Renal pelvis (tissue), 12 donors: ENCODE measurements at places on chromosomes 1 and 21.

- DNase-seq = no peak
Measured at GRCh38 chr1:53207726-53208125, 11.1 kb downstream of the CPT2 start.

- no peak for DNase-seq
Measured at GRCh38 chr1:156936721-156937220, 16.3 kb downstream of the LRRC71 start.

GRCh38 chr1:160577671-160578070, 1.6 kb downstream of the CD84 start:
- no peak for DNase-seq

- DNase-seq = no peak
Measured at GRCh38 chr21:44461464-44462001, 6.2 kb downstream of the LRRC3 start.

DNA sequence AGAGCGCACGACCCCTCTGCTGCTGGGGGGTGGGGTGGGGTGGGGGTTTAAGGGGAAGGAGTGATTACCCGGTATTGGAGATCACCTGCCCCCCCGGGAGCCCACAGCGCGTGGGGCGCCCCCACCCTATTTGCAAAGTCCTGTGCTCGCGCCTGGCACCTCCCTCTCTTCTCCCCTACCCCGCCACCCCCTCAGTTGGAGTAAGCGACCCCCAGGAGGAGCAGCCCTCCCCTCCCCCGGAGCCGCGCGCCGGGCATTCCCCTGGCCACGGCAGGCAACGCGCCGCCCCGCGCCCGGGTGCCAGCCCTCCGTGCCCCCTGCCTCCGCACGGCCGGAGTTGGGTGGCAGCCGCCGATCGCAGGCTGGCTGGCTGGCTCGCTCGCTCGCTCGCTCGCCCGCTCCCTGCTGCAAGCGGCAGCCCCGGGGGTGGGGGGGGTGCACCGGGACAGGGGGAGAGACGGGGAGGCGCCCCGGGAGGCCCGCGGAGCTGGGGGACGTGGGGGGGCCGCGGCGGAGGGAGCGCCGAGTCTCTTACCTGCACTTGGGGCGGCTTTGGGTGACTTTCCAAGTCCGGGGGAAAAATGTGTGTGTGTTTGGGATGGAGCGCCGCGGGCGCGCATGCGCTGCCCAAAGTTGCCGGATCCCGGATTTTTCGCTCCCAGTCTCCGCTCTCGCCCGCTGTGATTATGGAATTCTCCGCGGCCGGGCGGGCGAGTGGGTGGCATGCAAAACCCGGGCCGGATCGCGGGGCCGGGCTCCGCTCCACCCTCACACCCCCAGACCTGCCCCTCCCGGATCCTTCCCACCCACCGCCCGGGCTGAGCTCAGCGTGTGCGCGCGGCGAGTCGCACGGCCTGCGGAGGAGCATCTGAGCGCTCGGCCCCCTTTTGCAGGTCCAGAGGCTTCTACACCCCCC, at the start of gene CASZ1:
Gene CASZ1 (minus strand): TSS at position 618 of the 916 bp plus-strand sequence. CDS start 102,757 bp downstream, outside the sequence.
- DNase-seq = peak; percentile 91

DNA sequence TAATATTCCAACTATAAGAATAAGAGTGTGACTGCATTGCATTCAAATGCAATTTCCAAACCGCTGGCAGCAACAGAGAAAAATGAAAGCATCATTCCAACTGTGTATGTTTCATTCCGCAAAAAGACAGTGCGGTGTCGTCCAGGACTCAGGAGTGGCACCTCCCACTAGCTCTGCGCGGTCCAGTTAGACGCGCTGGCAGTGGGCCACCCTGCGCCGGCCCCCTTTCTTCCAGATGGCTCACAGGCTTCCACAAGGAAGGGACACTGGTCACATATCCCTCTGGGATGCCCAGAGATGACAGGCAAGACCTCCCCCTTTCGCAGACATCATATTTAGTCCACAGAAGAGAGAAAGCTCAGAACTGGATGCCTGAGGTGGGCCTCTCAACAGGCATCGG, 11.9 kb downstream of the WRAP73 start:
- no peak for DNase-seq

GRCh38 chr1:113266788-113267187, 123.5 kb upstream of the MAGI3 start:
- no peak for DNase-seq

DNA sequence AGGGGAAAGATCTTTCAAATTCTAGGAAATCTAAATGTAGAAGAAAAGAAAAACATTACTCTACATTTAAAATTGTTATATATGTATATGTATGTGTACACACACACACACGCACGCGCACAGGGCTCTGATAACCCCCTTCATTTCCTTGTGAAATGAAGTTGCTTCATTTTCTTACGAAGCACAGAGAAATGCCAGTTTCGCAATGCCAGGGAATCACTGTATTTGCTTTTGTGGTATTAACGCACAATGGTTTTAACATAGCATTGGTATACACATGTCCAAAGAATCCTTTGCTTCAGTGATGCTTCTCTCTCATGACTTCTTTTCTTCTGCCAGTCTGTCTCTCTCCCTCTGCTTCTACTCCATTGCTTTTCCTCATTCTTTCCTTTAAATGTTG, 8.4 kb upstream of the DDAH1 start:
- DNase-seq = no peak

- no peak for DNase-seq
Measured at GRCh38 chr1:163761898-163762297, 440.1 kb downstream of the NUF2 start.

GRCh38 chr1:8625491-8625890, 191.9 kb downstream of the RERE start:
- DNase-seq = no peak

DNA sequence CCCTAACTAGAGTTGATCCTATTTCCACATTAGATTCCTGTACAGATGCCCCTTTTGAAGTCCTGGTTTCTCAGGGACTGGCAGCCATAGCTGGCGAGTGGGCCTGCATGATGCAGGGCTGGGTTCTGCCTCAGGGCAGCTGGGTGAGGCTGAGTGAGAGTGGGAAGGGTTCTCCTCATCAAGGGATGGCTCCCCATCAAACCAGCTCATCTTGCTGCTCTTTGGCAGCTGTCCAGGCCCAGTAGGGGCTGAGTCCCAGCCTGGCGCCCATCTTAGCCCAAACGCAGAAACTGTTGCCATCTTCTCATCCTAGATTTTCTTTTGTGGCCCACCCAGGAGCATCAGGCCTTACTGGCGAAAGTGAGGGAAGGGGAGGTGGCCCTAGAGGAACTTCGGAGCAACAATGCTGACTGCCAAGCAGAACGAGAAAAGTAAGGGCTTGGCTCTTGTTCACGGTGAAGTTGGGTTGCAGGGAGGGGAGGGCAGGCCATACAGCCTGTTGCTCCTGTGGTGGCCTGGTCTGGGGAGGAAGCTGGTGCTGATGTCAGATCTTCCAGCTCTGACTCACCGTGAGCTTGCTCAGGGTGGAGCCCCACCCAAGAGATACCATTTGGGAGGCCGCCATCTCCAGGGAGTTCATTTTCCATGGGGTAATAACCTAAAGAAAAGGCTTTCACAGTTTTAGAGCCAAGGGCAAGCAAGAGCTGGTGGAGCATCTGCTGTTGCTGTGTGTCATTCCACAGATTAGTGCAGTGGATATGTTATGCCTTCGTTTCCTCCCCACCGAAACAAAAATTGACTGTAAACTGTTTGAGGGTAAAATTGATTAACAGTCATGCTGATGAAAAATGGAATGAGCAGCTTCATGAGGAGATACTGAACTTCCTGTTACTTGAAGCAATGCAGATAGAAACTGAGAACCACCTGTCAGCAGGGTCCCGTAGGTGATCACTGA, 34.7 kb downstream of the TUFT1 start:
- no peak for DNase-seq

- DNase-seq = no peak
Measured at GRCh38 chr1:63787875-63788274, 14.1 kb downstream of the ROR1 start.

- peak; percentile 67 for DNase-seq
Measured at GRCh38 chr1:199747984-199748383, 279.5 kb upstream of the NR5A2 start.

- DNase-seq = no peak
Measured at GRCh38 chr1:179178950-179179349, 50.5 kb downstream of the ABL2 start.

GRCh38 chr1:75615613-75616435, 4.9 kb upstream of the SLC44A5 start:
- DNase-seq = peak; percentile 48

GRCh38 chr1:234277161-234277868, 95.9 kb upstream of the COA6 start:
- DNase-seq = no peak

DNA sequence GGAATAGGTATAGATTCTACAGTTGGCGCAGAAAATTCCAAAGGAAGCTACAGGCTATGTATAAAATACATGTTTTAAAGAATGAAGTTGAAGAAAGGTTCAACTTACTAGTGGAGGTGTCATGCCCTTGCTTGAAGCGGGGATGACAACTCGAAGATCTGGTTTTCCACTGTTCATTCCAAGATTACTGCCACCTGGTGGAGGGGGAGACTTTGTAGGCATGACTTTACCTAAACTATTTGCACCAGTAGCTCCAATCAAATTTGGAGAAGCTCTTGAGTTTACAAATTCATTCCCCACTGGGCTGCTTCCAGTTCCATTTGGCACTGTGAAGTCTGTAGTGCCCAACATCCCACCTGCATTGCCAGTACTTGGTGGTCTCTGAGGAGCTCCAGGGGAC, 81.7 kb downstream of the AXDND1 start:
- DNase-seq = no peak

DNA sequence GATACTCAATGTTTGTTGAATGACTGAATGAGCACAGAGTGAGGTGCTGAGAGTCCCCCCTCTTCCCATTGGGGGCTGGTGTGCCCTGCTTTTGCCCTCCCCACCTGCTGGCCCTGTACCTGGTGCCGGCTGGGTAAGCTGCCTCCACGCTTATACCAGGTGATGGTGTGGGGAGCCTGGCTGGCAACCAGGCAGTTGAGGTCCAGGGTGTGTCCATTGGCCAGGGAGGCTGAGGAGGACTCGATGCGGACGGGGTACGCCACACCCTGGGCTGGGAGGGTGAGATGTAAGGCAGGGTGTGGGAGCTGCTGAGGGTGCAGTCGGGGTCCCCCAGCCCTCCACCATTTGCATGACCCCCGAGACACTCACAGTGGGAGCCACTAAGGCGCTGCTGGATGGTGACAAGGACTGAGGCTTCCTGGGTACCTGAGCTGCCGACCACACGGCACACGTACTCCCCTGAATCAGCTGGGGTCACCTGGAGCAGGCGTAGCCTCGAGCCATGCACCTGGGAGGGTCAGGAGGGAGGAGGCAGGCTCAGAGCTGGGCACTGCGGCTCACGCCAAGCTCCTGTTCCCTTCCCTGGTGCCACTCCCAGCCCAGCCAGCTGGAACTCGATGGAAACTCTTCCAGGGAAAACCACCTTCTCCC, 36.6 kb downstream of the LDLRAD2 start:
- DNase-seq = no peak

DNA sequence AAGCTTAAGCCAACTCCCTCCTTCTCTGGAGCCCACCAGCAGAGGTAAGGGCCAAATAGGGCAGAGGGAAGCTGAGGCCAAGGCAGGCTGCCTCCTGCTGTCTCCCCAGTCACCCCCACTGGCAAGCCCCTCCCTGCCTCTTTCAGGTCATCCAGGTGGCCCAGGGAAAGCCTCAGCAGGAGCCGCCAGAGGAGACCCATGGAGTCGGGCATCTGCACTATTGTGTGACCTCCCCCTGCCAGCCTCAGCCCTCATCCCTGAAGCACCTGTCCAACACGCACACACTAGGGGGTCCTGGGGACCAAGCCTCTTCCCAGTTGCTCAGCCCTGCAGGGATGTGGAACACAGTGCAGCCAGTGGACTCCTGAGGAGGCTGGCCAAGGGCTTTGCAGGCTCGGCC, 5.3 kb upstream of the NAXE start:
- no peak for DNase-seq

DNA sequence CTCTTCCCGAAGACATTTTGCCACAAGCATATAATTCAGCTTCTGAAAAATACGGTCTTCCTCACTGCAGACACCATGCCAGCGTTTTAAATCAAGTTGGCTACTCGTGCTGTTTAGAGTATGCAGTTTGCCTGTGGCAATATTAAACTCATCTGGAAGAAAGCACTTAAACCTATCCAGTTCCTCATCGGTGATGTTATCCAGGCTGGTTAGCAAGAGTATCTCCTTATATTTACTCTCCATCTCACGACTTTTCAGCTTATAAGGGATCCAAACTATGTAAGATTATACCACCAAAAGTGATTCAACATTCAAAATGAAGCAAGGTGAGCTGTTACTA, 9.7 kb upstream of the IFI16 start:
- DNase-seq = no peak

DNA sequence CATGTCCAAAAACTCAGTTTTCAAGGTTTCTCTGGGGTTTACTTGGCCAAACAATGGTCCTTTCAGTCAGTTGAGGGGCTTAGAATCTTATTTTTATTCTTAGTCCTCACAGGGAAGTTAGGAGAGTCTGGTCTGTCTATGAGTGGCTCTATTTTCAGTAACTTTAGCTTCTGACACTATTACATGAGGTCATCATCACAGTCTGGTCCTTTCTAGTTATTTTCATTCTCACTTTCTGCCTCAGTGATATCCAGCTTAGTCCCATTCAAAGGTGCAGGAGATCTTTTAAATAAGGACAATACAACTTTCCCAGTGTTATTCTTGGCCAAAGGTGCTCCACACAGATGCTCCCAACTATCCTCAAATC, 30.0 kb upstream of the FGGY start:
- no peak for DNase-seq

DNA sequence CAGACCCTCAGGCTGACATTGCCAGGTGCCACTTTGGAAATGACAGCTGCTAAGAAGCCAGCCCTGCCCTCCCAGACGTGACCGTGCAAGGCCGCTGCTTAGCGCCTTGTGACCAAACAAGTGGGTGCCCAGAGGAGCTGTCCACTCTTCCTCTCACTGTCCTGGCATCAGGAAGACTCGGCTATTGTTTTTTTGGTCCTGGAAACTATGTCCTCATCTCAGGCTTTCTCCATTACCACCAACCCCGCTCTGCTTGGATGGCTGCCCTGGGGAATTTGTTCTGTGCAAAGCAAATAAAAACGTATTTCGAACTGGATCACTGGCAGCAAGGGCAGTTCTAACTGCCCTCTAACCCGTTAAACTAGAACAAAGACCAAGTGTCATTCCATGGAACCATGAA, 13.7 kb upstream of the TENT5C start:
- DNase-seq = no peak
